ENCODE measurements at places on chromosomes 3 and 15. TPM values are rescaled to one million over a fixed set of nuclear protein-coding genes. Genes with fewer than 3 reads are reported as not detected.

The VPS8 gene
- total RNA-seq, result 93.1 TPM

The THRB gene
- 1.1 TPM for total RNA-seq

DNA sequence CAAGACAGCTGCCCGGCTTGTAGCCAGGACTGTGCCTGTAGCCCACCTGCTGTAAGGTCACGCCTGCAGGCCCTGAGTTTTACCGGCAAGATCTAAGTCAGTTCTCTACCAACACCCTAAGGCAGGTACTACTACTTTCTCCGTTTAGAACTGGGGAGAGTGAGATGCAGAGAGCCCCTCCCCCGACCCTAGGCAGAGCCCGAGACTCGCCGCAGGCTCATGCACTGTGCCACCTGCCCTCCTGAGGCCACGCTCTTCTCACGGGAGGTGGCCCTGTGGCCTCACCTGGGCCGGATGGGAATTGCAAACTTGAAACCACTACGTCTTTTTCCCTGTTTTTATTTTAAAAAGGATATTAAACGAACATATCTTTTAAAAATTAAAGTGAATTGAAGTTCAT, 36.9 kb upstream of the PCSK6 start:
- H3K4me1 ChIP-seq, result no peaks in the 10 kb centered on the region
- no peak for DNase-seq
- no peaks in the 10 kb centered on the region for H3K36me3 ChIP-seq
- no peak overlapping the region for H3K4me3 ChIP-seq
- H3K27me3 ChIP-seq, result no peaks in the 10 kb centered on the region

DNA sequence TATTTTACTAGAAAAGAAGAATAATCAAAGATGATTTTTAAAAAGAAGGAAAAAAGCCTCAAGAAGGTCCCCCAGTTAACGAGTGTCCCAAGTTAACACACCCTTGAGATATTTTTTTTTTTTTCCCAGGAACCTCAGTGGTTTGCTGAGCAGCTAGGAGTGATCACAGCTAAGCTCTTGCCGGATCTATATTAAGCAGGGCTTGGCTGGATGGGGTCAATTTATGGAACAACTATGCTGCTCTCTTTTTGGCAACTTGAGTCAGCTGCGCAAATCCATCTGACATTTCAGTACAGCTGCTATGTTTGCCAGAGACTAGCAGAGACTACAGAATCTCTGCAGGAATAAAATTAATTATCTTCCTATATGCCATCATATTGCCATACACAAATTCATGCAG, at the start of gene LMOD3:
TSS of gene LMOD3 (minus strand) at position 193 of the 400 bp plus-strand sequence. CDS start 209 bp downstream, outside the sequence.
- no peak for DNase-seq
- H3K36me3 ChIP-seq, result no peaks in the 10 kb centered on the region
- H3K4me3 ChIP-seq, result no peak within 1 kb of the TSS
- H3K27me3 ChIP-seq, result no peaks in the 10 kb centered on the region

The ACTRT3 gene
- total RNA-seq, result 0.31 TPM

- H3K27ac ChIP-seq, result no peak overlapping the region
- H3K27me3 ChIP-seq, result no peaks in the 10 kb centered on the region
- H3K4me3 ChIP-seq, result no peak overlapping the region
- peaks cover 6% of the 10 kb centered on the region for H3K4me1 ChIP-seq
Observed at GRCh38 chr3:197854596-197855343, 63.7 kb downstream of the LRCH3 start.

DNA sequence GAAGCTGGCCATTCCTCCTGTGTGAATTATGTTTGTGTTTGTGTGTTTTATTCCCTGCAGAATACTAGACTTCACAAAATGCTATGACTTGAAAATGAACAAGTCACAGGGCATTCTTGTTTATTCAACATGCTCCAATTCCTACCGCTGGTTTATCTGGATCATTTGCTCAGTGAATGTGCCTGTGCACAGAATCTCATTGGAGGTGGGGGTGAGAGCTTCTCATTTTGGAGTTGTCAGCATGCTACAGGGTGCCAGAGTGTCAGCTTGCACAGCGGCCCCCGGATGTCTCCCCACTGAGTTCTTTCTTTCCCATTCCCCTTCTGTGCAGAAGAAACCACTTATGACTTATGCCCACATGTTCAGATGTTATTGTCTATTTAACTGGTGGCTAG, 428.7 kb downstream of the ROBO2 start:
- DNase-seq, result no peak
- no peaks in the 10 kb centered on the region for H3K36me3 ChIP-seq
- H3K4me1 ChIP-seq, result no peaks in the 10 kb centered on the region
- H3K27ac ChIP-seq, result no peak overlapping the region
- no peak overlapping the region for H3K4me3 ChIP-seq

The WNT5A gene
- total RNA-seq, result 3.3 TPM

- peaks cover 13% of the 10 kb centered on the region for H3K4me1 ChIP-seq
- no peak overlapping the region for H3K27ac ChIP-seq
- no peak overlapping the region for H3K4me3 ChIP-seq
- no peaks in the 10 kb centered on the region for H3K27me3 ChIP-seq
- no peak for DNase-seq
Observed at GRCh38 chr3:160801386-160802118, 45.5 kb downstream of the PPM1L start.

- H3K4me1 ChIP-seq, result no peaks in the 10 kb centered on the region
- H3K27me3 ChIP-seq, result no peaks in the 10 kb centered on the region
- H3K4me3 ChIP-seq, result no peak overlapping the region
Observed at GRCh38 chr15:87419344-87419743, 837.2 kb downstream of the NTRK3 start.

The MKRN2OS gene
- total RNA-seq, result not detected

The PLSCR4 gene
- total RNA-seq, result 0.71 TPM

DNA sequence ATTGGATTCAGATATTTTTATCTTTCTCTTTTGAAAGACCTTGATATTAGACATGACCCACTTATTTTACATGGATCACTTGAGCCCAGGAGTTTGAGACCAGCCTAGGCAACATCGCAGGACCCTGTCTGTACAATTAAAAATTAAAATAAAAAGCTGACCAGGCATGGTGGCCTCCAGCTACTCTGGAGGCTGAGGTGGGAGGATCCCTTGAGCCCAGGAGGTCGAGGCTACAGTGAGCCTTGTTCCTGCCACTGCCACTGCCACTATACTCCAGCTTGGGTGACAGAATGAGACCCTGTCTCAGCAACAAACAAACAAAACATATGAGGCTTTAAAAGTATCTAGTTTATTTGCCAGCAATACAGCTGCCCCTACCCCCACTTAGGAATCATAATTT, 1.6 kb downstream of the RNF7 start:
- no peak for DNase-seq
- H3K27ac ChIP-seq, result no peak overlapping the region
- H3K27me3 ChIP-seq, result no peaks in the 10 kb centered on the region
- H3K4me3 ChIP-seq, result peak overlapping the region; percentile 74
- H3K36me3 ChIP-seq, result no peaks in the 10 kb centered on the region

DNA sequence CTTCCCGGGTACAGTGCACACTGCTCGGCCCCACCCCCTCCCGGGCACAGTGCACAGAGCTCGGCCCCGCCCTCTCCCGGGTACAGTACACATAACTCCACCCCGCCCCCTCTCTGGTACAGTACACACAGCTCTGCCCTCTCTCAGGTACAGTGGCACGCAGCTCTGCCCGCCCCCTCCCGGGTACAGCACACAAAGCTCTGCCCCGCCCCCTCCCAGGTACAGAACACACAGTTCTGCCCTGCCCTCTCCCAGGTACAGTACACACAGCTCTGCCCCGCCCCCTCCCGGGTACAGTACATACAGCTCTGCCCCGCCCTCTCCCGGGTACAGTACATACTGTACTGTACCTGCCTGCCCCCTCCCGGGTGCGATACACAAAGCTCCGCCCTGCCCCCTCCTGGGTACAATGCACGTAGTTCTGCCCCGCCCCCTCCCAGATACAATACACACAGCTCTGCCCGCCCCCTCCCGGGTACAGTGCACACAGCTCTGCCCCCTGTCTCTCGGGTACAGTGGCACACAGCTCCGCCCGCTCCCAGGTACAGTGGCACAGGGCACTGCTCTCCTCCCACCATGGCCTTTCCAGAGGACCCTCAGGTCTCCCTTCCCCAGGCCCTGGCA, 16.4 kb upstream of the PRR20G start:
- H3K27me3 ChIP-seq, result peaks cover 38% of the 10 kb centered on the region
- no peaks in the 10 kb centered on the region for H3K4me1 ChIP-seq
- no peak overlapping the region for H3K4me3 ChIP-seq
- no peak overlapping the region for H3K27ac ChIP-seq
- peak; percentile 30 for DNase-seq

- DNase-seq, result no peak
- no peak overlapping the region for H3K27ac ChIP-seq
- H3K36me3 ChIP-seq, result no peaks in the 10 kb centered on the region
- no peaks in the 10 kb centered on the region for H3K4me1 ChIP-seq
Observed at GRCh38 chr3:175355801-175356335, 496.7 kb downstream of the NAALADL2 start.

DNA sequence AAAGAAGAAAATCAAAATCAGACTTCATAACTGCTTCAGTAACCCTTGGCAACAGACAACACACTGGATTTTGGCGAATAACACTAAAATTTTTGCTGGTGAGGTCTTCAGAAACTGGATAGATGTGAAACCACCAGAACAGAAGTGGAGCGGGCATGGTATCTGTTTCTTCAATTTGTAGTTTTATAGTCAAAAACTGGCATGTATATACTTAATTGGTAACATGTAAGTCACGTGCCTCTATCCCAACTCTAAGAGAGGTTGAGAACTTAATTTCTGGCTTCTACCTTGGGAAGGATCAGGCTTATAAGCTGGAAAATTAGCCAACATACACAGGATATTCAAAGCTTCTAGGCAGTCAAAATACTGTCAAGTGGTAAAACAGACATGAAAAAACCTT, 172.6 kb upstream of the CHL1 start:
- no peak for DNase-seq
- H3K27ac ChIP-seq, result no peak overlapping the region
- H3K36me3 ChIP-seq, result no peaks in the 10 kb centered on the region
- H3K4me3 ChIP-seq, result no peak overlapping the region

The CFAP20DC gene
- total RNA-seq, result 14.0 TPM

DNA sequence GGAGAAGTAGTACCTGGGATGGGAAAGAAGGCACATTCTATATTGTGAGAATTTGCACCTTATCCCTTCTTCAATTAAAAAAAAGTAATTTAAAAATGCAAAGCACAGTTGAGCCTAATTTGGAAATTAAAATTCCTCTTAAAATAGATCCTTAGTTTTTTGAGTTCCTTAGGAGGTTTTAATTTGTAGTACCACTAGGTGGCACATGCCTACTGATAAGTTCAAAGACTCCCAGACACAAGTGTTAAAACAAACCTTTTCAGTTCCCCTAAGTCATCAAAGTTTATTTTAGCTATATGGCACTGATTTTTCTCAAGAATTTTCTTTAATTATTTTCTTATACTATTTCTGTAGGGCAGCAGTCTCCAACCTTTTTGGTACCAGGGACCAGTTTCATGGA, 127.6 kb upstream of the AZI2 start:
- DNase-seq, result peak; percentile 65
- H3K4me1 ChIP-seq, result no peaks in the 10 kb centered on the region
- no peaks in the 10 kb centered on the region for H3K36me3 ChIP-seq

DNA sequence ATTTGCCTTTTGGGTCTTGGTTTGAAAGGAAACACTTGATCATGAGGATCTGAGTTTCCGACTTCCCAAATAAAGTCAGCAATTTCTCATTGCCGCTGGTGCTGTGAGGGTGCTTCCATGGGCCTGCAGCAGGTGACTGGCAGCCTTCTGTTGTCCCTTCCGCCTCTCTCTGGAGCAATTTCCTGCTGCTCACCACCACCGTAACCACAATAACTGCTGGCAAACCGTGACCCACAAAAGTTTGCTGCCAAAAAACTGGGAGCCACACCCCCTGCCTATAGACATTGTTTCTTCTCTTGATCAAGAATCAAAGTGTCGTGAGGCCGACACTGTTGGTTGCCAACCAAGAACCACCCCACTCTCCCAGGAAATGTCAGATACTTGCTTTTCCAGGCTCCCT, 164.0 kb downstream of the NR2F2 start:
- no peak overlapping the region for H3K4me3 ChIP-seq
- DNase-seq, result no peak
- H3K36me3 ChIP-seq, result no peaks in the 10 kb centered on the region
- H3K27ac ChIP-seq, result no peak overlapping the region
